DMS153 (cell line): ENCODE measurements at places on chromosomes 4 and X.

DNA sequence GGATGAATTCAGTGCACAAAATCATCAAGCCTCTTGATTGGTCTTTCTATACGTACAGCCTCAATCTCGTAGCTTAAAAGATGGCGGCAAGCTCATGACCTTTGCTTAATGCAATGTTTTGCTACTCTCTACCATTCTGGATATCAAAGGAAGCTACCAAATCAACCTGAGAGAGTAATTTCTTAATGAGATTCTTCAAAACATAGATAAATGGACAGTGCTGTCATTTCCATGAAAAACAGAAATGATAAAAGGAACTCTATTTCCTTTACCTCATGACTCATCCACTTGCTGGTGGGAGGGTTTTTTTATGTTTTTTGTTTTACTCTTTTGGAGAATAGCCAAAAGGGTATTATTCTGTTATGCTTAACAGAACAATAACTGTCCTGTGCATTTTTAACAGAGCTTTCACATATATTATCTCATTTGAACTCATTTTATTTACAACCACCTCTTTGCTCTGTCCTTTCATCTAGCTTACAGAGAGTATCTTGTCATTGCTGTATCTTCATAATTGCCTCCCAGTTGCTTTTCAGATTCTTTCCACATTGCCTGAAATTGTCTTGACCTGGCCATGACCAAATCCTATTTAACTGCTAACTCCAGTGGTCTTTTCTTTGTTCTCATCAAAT is 138.6 kb upstream of the GPR101 start:
- no peak for DNase-seq

DNA sequence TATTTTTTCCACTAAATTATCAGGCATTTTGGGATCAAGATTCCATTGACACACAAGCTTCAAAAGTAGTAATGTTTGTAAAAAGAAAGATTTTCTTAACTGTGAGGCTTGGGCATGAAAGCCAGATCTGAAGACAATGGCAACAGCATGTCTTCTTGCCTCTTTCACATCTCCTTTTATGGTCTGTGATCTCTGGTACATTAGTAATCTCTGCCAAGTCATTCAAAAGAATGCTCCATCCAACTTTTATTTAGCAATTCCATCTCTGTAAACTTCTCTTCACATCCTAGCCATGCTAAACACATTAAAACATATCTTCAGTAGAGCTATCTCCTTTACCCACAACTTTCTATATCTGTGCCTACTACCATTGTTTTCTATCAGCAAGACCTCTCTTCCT is 465.4 kb downstream of the FAT4 start:
- DNase-seq: no peak

DNA sequence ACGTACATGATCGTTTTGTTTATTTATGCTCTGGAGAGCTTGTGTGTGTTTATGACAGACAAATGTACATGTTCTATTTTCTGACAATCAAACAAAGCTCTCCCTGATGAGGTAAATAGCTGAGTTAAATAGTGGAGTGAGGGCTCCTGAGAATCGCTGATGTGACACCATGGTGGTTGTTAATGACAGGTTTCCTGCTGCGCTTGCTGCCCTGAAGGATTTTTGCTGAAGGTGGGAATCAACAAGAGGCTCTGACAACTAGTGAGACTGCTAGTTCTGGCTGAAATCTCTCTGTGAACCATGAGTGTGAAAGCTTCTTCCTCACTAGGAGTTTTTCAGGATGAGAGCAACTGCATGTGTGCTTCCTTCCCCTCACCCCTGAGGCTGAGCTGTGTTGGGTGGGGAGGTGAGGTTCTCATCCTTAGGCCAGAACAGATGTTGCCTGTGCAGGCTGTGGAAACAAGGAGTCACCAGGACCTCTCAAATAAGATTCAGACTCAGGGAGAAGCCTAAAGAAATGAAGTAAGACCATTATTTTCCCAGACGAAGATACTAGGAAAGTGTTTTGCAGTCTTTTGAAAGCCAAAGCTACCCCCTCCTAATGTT is 173.4 kb upstream of the JADE1 start:
- DNase-seq: no peak

DNA sequence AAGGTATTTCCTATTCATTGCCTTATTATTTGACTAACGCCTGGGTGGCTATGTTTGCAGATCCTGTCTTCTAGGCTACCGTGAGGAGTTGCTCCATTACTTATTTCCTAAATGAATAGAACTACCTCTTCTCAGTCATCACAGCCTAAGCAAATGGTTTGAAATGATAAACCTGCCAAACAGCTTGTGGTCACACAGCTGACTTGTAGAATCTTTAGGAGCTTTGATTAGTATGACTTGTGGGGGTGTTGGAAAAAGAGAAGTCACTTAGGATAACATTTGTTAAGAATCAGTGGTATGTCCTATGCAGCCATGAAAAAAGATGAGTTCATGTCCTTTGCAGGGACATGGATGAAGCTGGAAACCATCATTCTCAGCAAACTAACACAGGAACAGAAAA is 169.3 kb downstream of the PPARGC1A start:
- DNase-seq: no peak

DNA sequence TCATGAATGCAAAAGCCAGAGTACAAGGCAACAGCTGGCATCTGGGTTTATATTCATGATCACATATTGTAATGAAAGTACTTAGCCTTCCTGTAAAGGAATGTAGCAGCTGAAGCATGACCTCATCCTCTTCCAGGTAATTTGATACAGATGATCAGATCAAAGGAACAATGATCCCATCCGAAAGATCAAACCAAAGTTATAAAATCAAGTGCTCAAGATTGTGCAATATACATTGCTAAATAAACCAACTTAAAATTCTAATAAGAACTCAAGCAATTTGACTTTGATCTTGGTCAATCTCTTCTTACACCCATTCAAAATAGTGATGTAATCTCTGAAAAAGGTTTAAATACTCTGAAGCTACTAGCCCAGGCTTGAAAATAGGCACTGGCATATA is 113.1 kb upstream of the INPP4B start:
- DNase-seq: no peak

DNA sequence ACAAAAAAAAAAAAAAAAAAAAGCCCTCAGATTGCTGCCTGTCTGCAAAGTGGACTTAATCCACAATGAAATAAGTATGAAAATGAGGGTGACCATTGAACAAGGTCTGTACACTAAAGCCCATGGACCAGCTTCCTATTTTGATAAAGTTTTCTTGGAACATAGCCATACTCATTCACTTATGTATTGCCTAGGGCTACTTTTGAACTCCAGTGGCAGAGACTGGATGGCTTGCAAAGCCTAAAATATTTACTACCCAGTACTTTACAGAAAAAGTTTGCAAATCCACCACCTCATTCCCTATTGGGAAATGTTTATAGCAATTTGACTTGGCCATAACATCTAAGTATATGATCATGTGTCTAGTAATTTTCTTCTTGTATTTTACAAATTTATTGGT is 481.7 kb downstream of the NAF1 start:
- DNase-seq: no peak
